ENCODE measurements at places on chromosomes 7 and 10. TPM values are rescaled to one million over a fixed set of nuclear protein-coding genes. Genes with fewer than 3 reads are reported as not detected.

GRCh38 chr10:116809483-116810119, 39.7 kb upstream of the ENO4 start:
- no peaks in the 10 kb centered on the region for H3K36me3 ChIP-seq
- H3K4me3 ChIP-seq = no peak overlapping the region
- peak; percentile 49 for DNase-seq
- no peak overlapping the region for H3K27ac ChIP-seq

Gene ZNF804B
- total RNA-seq = not detected

GRCh38 chr10:2682491-2682890, 384.9 kb upstream of the PFKP start:
- H3K27ac ChIP-seq = no peak overlapping the region
- H3K27me3 ChIP-seq = no peaks in the 10 kb centered on the region
- H3K36me3 ChIP-seq = no peaks in the 10 kb centered on the region
- no peak overlapping the region for H3K4me3 ChIP-seq

DNA sequence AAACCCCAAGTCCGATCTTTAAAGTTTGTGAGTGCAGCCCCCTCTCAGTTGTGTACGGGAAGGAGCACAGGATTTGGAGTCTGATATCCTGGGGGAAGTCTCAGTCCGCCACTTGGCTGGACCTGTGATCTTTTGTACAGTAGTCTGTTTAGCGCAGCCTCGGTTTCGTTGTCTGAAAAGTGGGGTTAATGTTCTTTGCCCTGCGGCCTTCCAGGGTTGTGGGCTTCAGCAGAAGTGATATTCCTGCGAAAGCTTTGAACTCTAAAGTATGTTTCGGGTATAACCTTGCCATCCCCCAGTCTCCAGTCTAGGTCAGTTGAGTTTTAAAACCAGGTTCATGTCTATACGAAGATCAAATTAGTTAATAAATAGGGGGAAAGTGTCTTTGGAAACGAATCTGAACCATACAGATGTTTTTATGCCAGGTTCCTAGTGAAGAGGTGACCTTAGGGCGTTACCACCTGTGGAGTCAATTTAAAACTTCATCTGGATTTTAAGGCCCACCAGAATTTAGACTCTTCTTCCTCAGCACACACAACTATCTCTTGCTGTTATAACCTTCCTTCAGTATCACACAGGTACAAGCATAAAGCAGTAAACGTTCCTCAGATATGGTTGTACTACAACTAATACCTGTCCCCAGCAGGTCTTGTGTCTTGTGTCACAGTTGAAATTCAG, 904 bp downstream of the R3HCC1L start:
- DNase-seq = no peak
- H3K4me3 ChIP-seq = peak overlapping the region; percentile 93
- H3K4me1 ChIP-seq = peaks cover 26% of the 10 kb centered on the region
- peak overlapping the region; percentile 96 for H3K27ac ChIP-seq
- no peaks in the 10 kb centered on the region for H3K27me3 ChIP-seq
- H3K36me3 ChIP-seq = no peaks in the 10 kb centered on the region

DNA sequence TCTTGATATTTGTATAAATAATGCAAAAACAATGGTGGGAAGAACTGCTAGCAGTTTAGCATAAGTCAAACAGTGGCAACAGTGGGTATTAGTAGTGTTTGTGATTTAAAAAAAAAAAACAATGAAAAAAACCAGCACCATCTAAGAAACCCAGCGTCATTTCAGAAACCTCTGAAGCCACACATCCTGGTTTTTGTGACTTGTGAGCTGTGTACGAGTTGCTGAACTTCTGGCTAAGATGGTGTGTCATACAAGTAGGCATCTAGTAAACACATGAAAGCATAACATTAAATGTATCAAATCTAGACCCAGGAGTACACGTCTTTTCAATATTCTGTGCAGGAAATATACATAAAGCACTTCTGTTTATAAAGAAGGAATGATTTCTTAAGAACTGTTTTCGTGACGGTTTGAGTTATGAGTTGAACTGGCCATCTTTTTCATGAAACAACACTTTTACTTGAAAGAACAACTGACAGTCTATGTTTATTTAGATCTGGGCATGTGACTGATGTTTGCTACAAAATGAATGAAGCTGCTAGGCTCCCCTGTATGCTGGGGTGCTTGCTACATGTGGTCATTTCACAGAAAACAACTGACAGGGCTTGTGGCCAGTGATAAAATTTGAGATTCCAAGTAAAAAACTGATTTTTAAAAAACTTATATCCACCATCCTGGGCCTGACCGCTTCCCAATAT, 143.5 kb downstream of the PIP4K2A start:
- H3K4me3 ChIP-seq = no peak overlapping the region
- H3K27ac ChIP-seq = no peak overlapping the region
- no peaks in the 10 kb centered on the region for H3K4me1 ChIP-seq
- H3K27me3 ChIP-seq = no peaks in the 10 kb centered on the region

DNA sequence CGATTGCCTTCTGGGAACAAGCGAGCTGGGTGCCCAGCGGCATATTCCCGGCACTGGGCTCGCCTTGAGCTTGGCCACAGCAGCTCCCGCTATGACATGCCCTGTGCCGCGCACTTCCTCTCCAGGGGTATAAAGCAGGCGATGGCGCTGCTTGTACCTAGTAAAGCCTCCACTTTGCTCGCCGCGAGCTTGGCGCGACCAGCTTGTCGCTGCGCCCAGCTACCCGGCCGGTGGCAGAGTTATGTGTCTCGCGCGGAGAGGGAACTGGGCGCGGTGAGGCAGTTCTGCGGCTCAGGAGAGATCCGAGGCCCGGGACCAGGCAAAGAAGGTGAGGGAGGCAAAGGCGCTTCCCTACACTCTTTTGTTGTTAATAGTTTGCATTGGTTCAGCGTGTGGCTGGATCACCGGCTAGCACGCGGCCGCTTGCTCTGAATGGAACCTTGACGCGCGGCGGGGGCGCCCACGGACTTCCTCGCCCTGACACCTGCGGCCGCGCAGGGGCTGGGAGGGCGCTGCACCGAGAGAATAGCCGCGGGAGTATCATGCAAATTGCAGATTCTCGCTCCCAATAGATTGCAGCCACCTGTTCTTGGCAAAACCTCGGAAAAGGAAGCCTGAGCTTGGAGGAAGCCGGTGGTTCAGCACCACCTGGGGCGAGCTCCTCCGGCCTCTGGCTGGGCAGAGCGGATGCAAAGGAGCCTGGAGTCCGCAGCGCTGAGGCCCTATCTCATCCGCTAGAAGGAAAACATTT, 3.0 kb upstream of the BUB3 start:
- peak overlapping the region; percentile 10 for H3K4me3 ChIP-seq
- H3K27ac ChIP-seq = no peak overlapping the region
- H3K36me3 ChIP-seq = no peaks in the 10 kb centered on the region
- peaks cover 62% of the 10 kb centered on the region for H3K4me1 ChIP-seq
- DNase-seq = peak; percentile 48

Measured in stomach (tissue), 19 donors.